ENCODE measurements at places on chromosomes 2 and 18.

GRCh38 chr2:115505331-115505730 lies 1062.9 kb downstream of the DPP10 start:
- no peak for DNase-seq

- DNase-seq: no peak
Measured at GRCh38 chr2:100674666-100675065, 111.9 kb downstream of the PDCL3 start.

- no peak for DNase-seq
Measured at GRCh38 chr18:26650310-26651268, 102.2 kb upstream of the KCTD1 start.

- DNase-seq: no peak
Measured at GRCh38 chr2:136116813-136117390, 1.0 kb downstream of the CXCR4 start.

- DNase-seq: no peak
Measured at GRCh38 chr2:96864343-96865091, 5.4 kb downstream of the SEMA4C start.

- no peak for DNase-seq
Measured at GRCh38 chr2:88754585-88755320, 63.3 kb downstream of the RPIA start.

DNA sequence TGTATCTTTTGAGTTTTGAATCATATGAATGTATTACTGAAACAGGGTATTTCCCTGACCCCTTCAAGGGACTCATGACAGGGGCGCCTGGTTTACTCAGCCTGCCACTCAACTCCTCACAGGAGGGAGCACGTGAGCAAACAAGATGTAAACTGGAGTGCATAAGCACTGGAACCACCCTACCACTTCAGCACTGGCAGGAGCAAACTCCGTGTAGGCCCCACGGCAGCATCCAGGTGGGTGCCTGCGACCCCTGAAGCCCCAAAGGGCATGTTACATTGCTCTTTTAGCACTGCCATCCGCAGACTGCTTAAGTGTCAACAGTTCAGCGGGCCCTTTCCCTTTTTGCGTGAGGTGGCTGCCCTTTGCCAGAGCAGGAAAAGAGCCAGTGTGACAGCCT lies 8.2 kb upstream of the DAPL1 start:
- no peak for DNase-seq

- no peak for DNase-seq
Measured at GRCh38 chr2:233434666-233435330, 80.5 kb downstream of the DGKD start.

- DNase-seq: no peak
Measured at GRCh38 chr2:222242532-222242931, 56.3 kb downstream of the PAX3 start.

DNA sequence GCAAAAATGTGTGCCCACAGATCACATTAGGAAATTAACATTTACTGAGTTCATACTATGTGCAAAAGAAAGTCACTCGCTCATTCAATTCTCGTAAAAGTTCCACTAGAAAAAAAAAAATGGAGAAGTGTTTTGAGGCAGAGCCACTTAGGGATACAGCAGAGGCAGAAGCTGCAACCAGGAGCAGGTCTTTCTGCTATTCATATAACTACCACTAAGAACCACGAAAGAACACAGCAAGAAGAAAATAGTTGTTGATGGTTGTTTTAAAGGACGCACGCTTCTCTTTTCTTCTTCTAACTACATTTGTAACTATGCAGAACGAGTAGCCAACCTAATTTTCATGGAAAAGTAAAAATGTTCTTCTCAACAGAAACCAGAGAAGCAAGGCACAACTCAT lies 45.0 kb downstream of the ROCK2 start:
- DNase-seq: no peak

DNA sequence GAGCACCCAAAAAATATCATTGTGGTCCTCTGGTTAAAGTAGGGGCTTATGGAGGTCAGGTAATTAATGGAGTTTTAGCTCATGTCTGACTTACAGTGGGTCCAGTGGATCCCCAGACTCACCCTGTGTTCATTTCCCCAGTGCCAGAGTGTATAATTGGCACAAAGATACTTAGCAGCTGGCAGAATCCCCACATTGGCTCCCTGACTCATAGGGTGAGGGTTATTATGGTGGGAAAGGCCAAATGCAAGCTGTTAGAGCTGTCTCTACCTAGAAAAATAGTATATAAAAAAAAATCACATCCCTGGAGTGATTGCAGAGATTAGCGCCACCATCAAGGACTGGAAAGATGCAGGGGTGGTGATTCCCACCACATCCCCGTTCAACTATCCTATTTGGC lies 1067.6 kb upstream of the ACVR2A start:
- DNase-seq: no peak

- no peak for DNase-seq
Measured at GRCh38 chr2:138771534-138771933, 8.7 kb downstream of the NXPH2 start.

- no peak for DNase-seq
Measured at GRCh38 chr18:62518460-62519375, 4.1 kb upstream of the ZCCHC2 start.

GRCh38 chr2:187982668-187983067 lies 309.0 kb upstream of the GULP1 start:
- peak; percentile 89 for DNase-seq

DNA sequence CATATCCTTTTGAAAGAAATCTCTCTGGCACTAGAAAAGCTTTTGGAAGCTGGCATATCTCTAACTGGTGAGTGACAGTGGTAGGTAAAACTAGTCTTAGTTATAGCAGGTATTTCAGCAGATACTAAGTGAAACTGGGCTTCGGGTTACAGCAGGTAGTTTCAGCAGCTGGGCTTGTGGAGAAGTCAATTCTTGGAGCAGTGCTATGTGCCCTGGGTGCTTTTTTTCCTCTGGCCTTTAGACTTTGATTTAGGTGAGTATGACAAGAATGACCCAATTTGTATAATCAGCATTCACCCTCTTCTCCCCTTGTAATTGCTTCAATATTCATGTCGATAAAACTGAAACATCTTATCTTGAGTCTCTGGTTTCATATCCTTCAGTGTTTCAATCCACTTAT lies 123.1 kb downstream of the KYNU start:
- no peak for DNase-seq

DNA sequence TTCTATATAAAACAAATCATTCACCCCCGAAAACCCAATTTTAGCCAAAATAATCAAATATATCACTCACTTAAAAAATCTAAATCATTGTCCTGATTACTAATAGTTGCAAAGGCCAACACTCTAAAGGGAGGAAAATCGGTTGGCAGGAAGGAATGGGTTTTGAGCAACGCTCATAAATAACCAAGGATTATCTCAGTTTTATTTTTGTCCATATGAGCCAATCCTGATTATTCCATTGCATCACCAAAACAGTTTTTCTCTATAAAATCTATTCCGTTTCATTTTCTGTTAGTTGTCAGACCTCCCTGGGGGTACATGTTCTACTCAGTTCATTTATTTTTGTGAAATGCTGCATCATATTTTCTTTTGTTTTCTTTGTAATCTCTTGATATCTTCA lies 174.1 kb downstream of the LRATD1 start:
- peak; percentile 9 for DNase-seq

DNA sequence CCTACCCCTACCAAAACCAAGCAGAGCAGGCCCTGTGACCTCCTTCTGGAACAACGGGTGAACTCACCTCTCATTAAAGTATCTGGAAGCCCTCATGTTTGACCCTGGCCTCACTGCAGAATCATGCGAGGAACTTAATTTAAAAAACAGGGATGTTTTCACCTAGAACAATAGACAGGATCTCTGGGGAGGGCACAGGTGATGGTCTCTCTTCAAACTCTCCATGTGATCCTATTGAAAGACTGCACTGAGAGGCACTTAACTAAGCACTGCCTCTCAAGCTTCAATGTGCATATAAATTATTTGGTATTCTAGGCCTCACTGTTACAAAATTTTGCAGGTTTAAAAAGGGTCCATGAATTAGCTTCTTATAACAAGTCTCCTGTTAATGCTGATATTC lies 7.5 kb downstream of the ZNF519 start:
- no peak for DNase-seq

- no peak for DNase-seq
Measured at GRCh38 chr2:134413430-134413829, 159.6 kb downstream of the MGAT5 start.

DNA sequence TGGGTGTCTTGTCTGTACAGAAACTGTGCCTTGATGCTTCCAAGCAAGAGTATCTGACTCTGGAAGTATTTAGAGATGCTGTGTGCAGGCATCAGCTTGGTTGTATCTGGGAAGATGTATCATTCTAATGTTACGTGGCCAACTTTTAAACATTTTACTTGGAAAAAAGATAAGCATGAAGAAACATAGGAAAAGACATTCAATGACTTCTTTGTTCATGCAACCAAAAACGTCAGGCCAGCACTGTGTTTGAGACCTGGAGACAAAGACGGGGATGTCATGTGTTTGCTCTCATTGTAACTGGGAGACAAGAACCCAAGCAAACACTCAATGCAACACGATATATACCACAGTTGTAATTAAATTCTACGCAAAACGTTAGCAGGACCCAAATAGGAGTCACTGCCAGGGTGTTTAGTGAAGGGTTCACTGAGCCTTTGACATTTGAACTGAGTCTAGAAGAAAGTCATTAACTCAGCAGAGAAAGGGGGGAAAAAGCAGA lies 8.9 kb upstream of the SESTD1 start:
- no peak for DNase-seq

DNA sequence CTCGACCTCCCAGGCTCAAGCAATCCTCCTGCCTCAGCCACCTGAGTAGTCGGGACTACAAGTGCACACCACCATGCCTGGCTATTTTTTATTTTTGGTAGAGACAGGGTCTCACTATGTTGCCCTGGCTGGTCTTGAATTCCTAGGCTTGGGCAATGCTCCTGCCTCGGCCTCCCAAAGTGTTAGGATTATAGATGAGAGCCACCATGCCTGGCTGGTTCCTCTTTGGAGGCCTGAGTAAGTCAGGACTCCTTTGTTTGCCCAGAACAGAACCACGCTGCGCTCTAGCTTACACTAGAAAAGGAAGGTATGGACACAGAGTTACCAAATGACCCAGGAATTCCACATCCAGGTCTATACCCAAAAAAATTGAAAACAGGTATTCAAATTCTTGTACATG lies 135.9 kb upstream of the SLC1A4 start:
- no peak for DNase-seq

GRCh38 chr2:106972782-106973181 lies 86.8 kb upstream of the ST6GAL2 start:
- peak; percentile 65 for DNase-seq

- DNase-seq: no peak
Measured at GRCh38 chr2:187617120-187617519, 62.9 kb upstream of the TFPI start.

GRCh38 chr2:178767094-178768060 lies 39.8 kb downstream of the TTN start:
- DNase-seq: no peak

DNA sequence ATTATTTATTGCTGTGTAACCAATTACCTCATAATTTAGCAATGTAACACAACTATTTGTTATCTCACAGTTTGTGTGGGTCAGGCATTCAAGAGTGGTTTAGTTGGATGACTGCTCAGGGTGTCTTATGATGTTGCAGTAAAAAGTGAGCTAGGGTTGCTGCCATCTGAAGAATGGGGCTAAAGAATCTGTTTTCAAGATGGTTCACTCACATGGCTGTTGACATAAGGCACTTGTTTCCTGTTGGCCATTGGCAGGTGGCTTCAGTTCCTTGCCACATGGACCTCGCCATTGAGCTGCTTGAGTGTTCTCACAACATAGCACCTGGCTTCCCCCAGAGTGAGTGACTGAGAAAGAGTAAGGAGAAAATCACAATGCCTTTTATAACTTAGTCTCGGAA lies 123.2 kb downstream of the TMEM17 start:
- peak; percentile 13 for DNase-seq

- peak; percentile 60 for DNase-seq
Measured at GRCh38 chr2:32136097-32136496, 29.6 kb upstream of the SLC30A6 start.

DNA sequence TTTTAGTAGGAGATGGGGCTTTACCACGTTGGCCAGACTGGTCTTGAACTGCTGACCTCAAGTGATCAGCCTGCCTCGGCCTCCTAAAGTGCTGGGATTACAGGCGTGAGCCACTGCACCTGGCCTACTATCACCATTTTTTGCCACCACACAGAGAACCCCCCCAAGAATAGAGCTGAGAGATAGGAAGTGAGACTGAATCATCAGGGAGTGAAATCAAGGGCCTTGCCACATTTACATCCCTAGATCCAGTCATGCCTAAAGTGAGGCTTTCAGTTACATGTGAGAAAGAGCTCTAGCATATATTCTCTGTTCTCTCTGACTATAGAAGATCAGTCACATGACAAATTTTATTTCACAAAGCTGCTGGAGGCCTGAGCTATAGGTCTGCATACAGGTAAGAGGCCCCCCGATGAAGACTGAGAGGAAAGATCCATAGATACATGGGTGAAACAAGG lies 28.0 kb upstream of the KCMF1 start:
- DNase-seq: peak; percentile 31

GRCh38 chr2:153622285-153622684 lies 143.7 kb upstream of the RPRM start:
- no peak for DNase-seq

GRCh38 chr2:74502720-74503505 lies 3.5 kb upstream of the LBX2 start:
- peak; percentile 83 for DNase-seq

- DNase-seq: peak; percentile 44
Measured at GRCh38 chr18:74654638-74655037, 57.0 kb downstream of the ZNF407 start.

DNA sequence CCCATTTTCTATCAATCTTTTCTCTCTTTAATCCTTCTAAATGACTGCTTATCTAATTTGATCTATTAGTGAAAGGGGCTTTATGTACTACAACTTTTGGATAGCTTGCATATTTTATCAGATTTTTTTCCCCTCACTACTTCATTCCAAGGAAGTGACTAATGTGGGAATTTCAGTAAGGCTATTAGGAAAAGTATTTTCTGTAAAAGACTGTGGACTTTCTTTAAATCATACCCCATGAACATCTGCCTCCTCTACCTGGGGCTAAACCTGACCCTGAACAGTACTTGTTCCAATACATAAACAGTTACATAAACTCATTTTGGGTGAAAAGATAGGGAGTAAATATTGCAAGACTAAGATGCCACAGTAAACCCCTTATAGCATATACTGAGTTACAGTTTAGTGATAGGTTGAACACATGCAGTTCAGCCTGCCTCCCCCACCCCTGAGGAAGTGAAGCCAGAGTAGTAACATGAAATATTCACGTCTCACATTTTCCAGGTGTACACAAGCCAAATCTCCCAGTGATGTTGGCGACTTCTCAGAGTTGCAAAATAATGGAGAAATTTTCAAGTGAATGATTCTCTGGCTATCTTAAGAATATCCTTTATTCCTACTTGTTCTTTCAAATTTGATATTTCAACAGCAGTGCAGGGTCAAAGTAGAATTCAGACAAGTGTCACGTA lies 590.9 kb upstream of the ZEB2 start:
- DNase-seq: peak; percentile 50

- DNase-seq: peak; percentile 17
Measured at GRCh38 chr2:26727641-26728561, 35.4 kb downstream of the KCNK3 start.

DNA sequence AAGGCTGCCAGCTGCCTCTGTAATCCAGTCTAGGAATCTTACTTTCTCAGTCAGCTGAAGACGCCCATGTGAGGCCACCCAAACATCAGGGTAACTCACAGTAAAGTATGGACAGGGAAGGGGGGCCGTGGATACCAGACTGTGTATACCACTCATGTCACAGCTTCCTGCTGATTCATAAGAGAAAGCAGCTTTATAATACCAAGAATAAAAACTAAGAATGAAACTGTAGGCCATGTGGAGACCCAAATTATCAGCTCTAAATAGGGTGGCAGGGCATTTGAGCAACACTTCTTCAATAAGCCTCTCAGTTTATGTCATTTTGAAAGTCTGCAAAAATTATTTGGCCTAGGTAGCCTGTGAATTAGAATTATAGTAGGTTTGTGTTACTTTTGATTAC lies 115.0 kb upstream of the CDCA7 start:
- no peak for DNase-seq

Data from AG10803 (cell line).